ENCODE measurements at places on chromosomes 13 and 19. TPM values are rescaled to one million over a fixed set of nuclear protein-coding genes. Genes with fewer than 3 reads are reported as not detected.

DNA sequence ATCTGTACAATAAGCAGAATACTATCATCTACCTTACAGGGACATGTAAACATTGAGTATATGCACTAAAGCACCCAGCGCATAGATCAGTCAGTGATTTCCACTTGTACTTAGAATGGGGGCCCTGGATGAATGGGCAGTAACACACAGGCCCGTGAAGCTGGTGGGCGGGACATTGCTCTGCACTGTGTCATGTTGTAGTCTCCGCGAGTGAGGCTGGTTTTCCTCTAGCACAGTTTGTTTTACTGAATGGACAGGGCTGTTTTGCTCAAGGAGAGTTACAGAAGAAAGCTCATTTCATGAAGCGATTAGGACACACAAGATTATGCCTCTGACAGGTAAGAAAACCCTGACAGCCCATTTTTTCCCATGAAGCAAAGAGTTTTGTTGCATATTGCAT, 86.4 kb upstream of the SOX21 start:
- no peaks in the 10 kb centered on the region for H3K36me3 ChIP-seq
- H3K4me3 ChIP-seq: no peak overlapping the region
- H3K27ac ChIP-seq: no peak overlapping the region
- H3K27me3 ChIP-seq: no peaks in the 10 kb centered on the region
- no peaks in the 10 kb centered on the region for H3K4me1 ChIP-seq

DNA sequence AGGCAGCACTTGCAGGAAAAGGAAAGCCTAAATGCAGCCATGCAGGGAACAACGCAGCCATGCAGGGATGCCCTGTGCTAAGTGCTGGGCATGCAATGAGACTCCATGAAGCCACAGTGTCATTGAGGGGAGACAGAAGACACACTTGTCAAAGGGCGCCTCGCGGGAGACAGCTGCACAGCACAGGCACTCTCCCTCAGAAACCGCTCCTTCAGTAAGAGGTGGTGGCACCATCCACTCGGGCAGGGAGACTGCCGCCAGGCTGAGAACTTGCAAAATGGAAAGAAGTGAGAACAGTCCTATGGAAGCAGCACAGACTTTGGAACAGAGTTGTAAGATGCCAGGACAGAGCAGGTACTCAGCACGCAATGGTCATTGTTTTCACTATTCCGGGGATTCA, 51.1 kb downstream of the GGACT start:
- H3K36me3 ChIP-seq: no peaks in the 10 kb centered on the region
- no peak overlapping the region for H3K27ac ChIP-seq
- H3K4me1 ChIP-seq: no peaks in the 10 kb centered on the region
- H3K4me3 ChIP-seq: no peak overlapping the region

GRCh38 chr19:19459707-19460251, 54.3 kb downstream of the GATAD2A start:
- H3K36me3 ChIP-seq: peaks cover 6% of the 10 kb centered on the region
- peak; percentile 66 for DNase-seq
- peak overlapping the region; percentile 82 for H3K27ac ChIP-seq

- no peaks in the 10 kb centered on the region for H3K4me1 ChIP-seq
- no peaks in the 10 kb centered on the region for H3K36me3 ChIP-seq
These were observed 39.7 kb downstream of the PEPD start for GRCh38 chr19:33481863-33482262.

DNA sequence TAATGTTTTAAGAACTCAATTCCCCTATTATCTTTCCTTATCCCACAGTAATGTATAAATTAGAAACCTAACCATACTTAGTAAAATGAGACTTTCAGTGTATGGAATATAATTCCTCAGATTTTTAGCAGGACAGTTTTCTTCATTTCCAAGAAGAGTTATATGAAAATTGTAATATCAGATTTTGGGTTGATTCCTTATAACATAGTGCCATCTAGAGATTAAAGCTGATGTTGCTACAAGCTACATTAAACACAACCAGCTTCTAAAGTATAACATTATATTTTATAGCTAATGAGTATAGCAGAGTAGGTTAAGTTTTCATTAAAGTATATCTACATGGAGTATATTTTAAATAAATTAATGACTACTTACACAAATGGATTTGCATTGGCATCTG, 99.7 kb upstream of the MIR17HG start:
- H3K4me1 ChIP-seq: no peaks in the 10 kb centered on the region
- no peaks in the 10 kb centered on the region for H3K36me3 ChIP-seq
- H3K27me3 ChIP-seq: no peaks in the 10 kb centered on the region
- no peak overlapping the region for H3K4me3 ChIP-seq

GRCh38 chr19:43464134-43464775, 1.2 kb downstream of the LYPD3 start:
- no peaks in the 10 kb centered on the region for H3K36me3 ChIP-seq
- peak overlapping the region; percentile 92 for H3K27ac ChIP-seq
- H3K4me1 ChIP-seq: peaks cover 26% of the 10 kb centered on the region

DNA sequence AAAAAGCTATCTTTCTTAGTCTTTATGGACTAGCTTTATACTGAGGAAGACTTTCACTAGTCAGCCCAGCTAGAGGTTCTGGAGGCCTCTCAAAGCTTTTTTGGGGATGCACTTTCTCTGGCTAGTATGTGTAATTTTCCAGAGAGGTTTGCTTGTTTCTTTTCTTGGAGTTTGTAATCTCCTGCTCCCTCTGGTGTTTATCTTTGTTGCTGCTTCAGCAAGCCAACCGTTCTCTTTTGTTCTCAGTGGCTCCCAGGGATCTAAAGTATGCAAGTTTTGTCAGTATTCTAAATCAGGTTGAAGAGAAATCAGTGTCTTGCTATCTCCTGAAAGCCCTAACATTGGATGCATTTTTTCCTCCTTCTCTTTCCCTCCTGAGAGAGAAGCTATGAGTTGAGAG, 121.1 kb upstream of the MYO16 start:
- H3K27me3 ChIP-seq: no peaks in the 10 kb centered on the region
- DNase-seq: peak; percentile 27
- H3K27ac ChIP-seq: no peak overlapping the region
- no peaks in the 10 kb centered on the region for H3K36me3 ChIP-seq
- no peaks in the 10 kb centered on the region for H3K4me1 ChIP-seq
- H3K4me3 ChIP-seq: no peak overlapping the region

GRCh38 chr13:103437651-103438050, 371.4 kb upstream of the SLC10A2 start:
- H3K36me3 ChIP-seq: no peaks in the 10 kb centered on the region
- no peak overlapping the region for H3K27ac ChIP-seq
- no peak overlapping the region for H3K4me3 ChIP-seq
- no peak for DNase-seq

- no peaks in the 10 kb centered on the region for H3K36me3 ChIP-seq
- H3K4me1 ChIP-seq: no peaks in the 10 kb centered on the region
- no peaks in the 10 kb centered on the region for H3K27me3 ChIP-seq
- H3K27ac ChIP-seq: no peak overlapping the region
- H3K4me3 ChIP-seq: no peak overlapping the region
These were observed 232.9 kb upstream of the SLC10A2 start for GRCh38 chr13:103299079-103299478.

- no peak overlapping the region for H3K4me3 ChIP-seq
- H3K36me3 ChIP-seq: no peaks in the 10 kb centered on the region
- no peak for DNase-seq
These were observed 29.9 kb downstream of the NLRP13 start for GRCh38 chr19:55902080-55902751.

DNA sequence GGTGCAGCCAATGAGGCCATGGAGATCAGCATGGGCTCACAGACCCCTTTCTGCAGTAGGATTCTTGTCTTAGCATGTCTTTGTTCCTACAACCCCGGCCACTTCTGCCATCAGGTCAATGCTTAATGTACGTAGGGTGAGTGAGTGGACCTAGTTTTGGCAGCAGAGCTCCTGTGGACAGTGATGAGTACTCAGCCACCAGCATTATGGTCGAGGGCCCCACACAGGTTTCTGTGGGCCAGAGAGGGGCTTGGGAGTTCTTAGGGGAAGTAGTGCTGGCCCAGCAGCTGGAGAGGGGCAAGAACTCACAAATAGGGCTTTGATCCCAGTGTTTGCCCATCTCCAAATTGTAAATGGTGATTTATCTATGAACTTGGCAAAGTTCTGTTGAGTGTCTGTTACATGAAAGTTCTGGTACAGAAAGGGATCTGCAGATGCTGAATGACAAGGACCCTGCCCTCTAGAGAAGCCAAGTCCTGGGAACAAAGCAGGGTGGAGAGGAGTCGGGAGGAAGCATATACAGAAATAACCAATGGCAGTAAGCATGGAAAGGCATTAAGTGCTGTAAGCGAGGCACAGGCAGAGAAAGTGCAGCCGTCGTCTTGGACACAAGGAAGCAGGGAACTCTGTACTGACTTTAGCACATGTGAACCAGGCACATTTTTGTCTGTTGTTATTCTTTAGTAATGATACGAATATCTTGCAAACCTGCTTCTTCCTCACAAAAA, 185.1 kb downstream of the MTUS2 start:
- H3K36me3 ChIP-seq: no peaks in the 10 kb centered on the region
- no peaks in the 10 kb centered on the region for H3K27me3 ChIP-seq
- no peaks in the 10 kb centered on the region for H3K4me1 ChIP-seq
- no peak overlapping the region for H3K27ac ChIP-seq

GRCh38 chr13:111879719-111880118, 187.2 kb upstream of the SOX1 start:
- no peaks in the 10 kb centered on the region for H3K27me3 ChIP-seq
- DNase-seq: no peak
- H3K36me3 ChIP-seq: no peaks in the 10 kb centered on the region
- no peaks in the 10 kb centered on the region for H3K4me1 ChIP-seq
- no peak overlapping the region for H3K27ac ChIP-seq
- no peak overlapping the region for H3K4me3 ChIP-seq

GRCh38 chr13:40969169-40969901, 49.8 kb downstream of the ELF1 start:
- H3K27ac ChIP-seq: no peak overlapping the region
- no peaks in the 10 kb centered on the region for H3K27me3 ChIP-seq
- no peaks in the 10 kb centered on the region for H3K36me3 ChIP-seq
- peaks cover 84% of the 10 kb centered on the region for H3K4me1 ChIP-seq
- no peak for DNase-seq

DNA sequence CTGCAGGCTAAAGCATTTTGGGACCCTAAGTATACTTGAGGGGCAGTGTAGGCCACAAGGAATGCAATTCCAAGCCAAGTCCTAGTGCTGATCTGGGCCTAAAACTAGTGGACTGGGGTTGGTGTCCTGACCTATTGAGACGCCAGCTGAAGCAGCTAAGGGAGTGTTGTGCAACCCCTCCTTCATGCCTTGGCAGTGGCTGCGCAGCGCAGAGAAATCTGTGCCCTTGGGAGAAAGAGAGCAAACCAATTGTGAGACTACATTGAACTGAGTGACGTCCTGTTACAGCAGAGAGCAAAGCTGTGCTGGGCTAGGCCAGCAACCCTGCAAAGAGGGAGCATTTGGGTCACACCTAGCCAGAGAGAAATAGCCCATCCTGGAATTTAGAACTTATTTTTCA, 2715.0 kb upstream of the PCDH20 start:
- no peaks in the 10 kb centered on the region for H3K27me3 ChIP-seq
- no peak for DNase-seq
- no peak overlapping the region for H3K27ac ChIP-seq
- H3K36me3 ChIP-seq: no peaks in the 10 kb centered on the region
- H3K4me3 ChIP-seq: no peak overlapping the region

DNA sequence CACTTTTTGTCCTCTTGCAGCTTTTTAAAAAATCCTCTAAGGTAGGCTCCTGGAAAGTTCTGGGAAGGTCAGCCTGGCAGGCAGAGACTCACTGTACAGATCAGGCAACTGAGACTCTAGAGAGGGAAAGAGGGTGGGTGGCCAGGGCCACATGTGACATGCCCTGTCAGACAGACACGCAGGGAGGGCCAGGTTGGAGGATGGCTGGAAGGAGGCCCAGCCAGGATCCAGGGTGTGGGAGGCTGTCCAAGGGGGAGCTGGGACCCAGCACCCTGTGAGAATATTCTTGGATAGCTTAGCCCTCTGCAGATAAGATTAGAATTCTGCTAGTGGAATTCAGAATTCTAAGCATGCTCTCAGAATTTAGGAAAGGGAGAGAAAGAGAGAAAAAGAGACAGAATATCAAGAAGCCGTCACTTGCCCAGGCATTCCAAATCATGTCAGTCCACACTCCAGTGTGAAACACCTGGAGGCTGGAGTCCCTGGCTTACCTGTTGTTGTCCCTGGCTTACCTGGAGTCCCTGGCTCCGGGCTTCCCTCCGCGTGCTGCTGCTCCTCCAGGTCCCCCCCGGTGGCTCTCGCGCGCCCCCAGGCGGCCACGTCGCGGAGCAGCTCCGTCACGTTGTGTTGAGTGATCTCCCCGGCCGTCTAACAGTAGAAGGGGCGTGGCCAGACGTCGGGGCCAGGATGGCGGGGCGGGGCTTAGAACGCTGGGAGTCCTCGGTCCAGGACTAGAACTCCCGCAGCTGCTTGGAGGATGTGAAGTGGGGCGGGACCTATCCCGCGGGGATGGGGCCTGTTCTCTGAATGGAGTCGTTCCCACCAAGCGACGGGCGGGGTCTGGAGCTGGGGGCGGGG, 2.8 kb upstream of the TNNI3 start:
- DNase-seq: peak; percentile 79
- no peaks in the 10 kb centered on the region for H3K4me1 ChIP-seq
- no peak overlapping the region for H3K4me3 ChIP-seq
- H3K27me3 ChIP-seq: peaks cover 10% of the 10 kb centered on the region

- H3K4me1 ChIP-seq: no peaks in the 10 kb centered on the region
- H3K27ac ChIP-seq: no peak overlapping the region
- H3K4me3 ChIP-seq: no peak overlapping the region
These were observed 490.4 kb downstream of the DIAPH3 start for GRCh38 chr13:59673286-59673685.

DNA sequence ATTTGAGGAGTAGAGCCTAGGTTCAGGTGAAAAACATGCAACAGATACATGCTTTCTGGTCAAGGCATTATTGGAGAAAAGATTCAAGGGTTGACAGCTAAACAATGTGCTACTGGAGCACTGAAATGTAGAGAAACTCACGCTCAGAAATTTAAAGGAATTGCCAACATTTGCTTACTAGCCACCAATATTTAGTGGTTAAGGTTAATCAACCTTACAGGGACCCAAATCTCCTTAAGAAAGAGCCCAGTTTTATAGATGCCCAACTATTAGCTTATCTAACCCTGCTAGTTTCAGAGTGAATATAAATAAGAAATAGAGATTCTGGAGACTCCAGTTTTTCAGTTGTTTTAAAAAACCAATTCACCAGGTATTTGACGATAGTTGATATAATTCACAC, 203.6 kb downstream of the DACH1 start:
- no peak for DNase-seq
- H3K4me3 ChIP-seq: no peak overlapping the region
- H3K27ac ChIP-seq: no peak overlapping the region
- no peaks in the 10 kb centered on the region for H3K36me3 ChIP-seq
- no peaks in the 10 kb centered on the region for H3K27me3 ChIP-seq

GRCh38 chr19:19459073-19459472, 53.6 kb downstream of the GATAD2A start:
- H3K4me1 ChIP-seq: peaks cover 81% of the 10 kb centered on the region
- H3K27me3 ChIP-seq: no peaks in the 10 kb centered on the region
- H3K36me3 ChIP-seq: no peaks in the 10 kb centered on the region
- peak overlapping the region; percentile 82 for H3K27ac ChIP-seq

SYCN gene
- not detected for total RNA-seq

FXYD7 gene
- total RNA-seq: 8.4 TPM

MCEMP1 gene
- total RNA-seq: 1.2 TPM

UBE2L5 gene
- not detected for total RNA-seq

HSPB6 gene
- not detected for total RNA-seq

AZU1 gene
- total RNA-seq: not detected

ACP7 gene
- total RNA-seq: not detected

All from naive thymus-derived CD4-positive, alpha-beta T cell (primary cell).